ENCODE measurements at places on chromosomes 11 and 22.

GRCh38 chr11:108718466-108718865 lies 53.6 kb downstream of the DDX10 start:
- no peak for ATAC-seq

- no peak for ATAC-seq
These were observed 471.2 kb downstream of the MIAT start for GRCh38 chr22:27128461-27129085.

DNA sequence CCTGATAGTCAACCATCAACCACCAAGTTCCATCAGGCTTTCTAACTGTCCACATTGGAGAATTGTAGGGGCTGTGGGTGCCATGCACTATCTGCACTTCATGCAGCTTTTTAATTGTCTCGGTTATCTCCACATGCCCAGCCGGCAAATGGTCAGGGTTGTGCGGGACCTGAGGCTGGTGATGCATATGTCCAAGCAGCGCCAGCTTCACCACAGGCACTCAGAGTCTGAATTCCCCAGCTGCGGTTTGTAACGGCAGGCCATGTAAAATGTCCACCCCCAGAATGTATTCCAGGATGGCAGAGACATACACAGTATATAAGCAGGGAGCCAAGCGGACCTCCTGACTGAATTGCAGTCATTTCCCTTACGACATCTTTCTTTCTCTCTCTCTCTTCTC lies 435.6 kb downstream of the DYNC2H1 start:
- ATAC-seq, result no peak

GRCh38 chr11:61554172-61554988 lies 26.5 kb downstream of the SYT7 start:
- ATAC-seq, result no peak

- peak; percentile 79 for ATAC-seq
These were observed 56.6 kb upstream of the FDX1 start for GRCh38 chr11:110373051-110373702.

DNA sequence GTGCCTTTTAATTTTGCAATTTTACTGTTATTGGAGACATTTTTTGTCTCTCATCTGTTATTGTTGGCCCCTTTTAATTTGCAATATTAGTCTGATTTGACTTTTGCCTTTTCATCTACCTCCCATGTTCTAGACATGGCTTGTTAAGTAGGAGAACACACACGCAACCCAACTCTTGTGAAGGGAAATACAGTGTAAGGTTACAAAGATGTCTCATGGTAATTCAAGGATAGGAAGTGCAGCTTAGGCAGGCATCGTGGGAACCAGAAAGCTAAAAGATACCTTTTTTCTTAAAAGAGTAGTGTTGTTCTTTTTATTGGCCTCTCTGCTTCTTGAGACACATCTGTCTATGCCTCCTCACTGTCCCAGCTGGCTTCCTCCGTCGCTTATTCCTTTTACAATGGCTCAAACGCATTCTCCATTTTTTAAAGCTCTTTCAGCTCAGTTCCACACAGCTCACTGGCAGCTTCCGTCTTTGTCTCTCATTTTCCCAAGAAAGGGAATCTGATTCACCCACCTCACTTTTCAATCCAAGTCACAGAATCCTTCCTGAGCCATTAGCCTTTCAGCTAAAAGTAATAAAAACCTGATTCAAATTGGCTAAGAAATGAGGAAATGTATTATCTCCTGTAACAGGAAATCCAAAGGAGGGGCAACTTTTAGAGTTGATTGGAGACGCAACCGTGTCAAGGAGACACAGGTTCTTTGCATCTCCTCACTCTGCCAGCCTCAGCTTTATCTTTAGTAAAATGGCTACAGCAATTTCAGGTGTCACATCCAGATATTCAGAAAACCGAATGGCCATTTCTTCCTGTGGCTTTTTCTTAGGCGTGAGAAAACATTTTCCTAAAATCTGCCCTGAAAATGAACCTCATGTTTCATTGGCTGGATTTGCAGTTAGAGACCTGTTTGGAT lies 57.2 kb downstream of the SIK2 start:
- no peak for ATAC-seq

DNA sequence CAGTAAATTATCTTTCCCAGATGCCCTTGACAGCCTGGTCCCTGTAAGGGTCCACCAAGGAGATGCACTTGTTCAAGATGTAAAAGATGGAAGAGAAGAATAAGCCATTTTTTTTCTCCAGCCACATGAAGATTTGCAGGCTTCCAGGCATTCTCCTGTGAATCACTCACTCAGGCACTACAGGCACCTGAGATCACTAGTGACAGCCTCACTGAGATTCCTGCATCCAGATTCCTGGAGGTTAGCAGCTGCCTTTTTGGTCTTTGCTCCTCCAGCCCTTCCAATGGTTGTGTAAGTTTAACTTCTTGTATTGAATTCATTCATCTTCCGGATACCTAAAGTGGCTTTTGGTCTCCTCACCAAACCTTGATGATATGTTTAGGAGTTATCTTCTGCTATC lies 630.2 kb upstream of the CADM1 start:
- ATAC-seq, result no peak

GRCh38 chr11:19660076-19660475 lies 52.6 kb upstream of the NAV2 start:
- peak; percentile 72 for ATAC-seq

DNA sequence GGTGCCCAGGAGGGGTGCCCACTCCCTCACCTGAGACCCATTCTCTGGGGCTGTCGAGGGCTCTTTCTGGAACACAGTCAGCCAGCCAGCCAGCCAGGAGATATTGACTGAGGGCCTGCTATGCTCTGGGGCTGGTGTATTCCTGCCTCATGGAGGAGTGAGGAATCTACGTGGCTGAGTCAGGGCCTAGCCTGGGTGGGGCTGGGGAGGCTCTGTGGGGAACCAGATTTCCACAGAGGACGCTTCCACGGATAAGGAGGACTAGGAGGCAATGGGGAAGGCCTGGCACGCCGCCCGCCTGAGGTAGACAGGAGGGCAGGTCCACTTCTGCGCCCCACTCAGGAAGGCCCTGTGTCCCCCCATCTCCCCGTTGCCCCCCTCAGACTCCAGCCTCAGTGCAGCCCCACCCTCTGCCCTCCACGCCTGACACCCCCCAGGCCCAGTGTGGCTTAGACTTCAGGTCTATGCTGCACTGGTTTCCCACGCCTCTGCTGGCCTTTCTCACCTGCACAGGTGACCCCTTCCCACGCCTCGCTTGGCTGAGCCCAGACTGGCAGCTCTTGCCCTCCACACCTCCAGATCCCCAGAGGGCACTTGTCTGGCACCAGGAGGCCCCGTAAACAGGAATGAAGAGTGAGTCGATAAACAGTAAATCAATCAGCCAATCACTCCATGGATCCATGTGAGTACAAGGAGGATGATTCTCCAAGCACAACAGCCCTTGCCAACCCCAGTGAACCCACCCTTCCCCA lies 37.5 kb downstream of the MACROD1 start:
- ATAC-seq, result no peak

GRCh38 chr22:20654343-20655208 lies 119.3 kb upstream of the SERPIND1 start:
- no peak for ATAC-seq

DNA sequence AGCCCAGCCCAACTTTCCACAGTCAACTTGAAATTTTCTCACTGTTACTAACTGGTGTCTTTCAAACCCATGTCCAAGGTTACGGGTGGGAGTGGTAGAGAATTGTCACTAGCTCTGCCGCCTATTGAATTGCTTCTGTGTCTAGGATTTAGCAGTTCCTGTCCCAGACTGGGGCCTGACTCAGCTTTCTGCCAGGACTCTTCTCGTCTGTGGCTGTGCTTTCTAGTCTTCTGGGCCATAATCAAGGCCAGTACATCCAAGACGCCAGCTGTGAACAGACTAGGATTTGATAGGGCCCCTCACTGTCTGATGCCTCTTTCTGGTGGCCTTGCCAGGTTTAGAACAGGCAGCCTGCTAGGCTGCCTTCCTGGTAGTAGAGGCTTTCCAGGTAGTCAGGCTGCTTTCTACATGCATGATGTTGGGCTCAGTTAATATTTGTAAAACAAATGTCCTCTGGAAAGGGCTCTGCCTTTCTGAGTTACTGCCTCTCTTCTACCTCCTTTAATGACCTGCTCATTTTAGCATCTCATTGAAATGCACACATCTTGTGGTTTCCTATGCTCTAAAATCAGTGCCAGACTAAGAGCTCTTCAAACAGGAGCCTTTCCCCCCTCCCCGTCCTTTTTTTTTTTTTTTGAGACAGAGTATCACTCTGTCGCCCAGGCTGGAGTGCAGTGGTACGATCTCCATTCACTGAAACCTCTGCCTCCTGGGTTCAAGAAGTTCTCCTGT lies 13.1 kb upstream of the HIKESHI start:
- no peak for ATAC-seq

- no peak for ATAC-seq
These were observed 36.1 kb upstream of the PDE2A start for GRCh38 chr11:72710278-72710677.

DNA sequence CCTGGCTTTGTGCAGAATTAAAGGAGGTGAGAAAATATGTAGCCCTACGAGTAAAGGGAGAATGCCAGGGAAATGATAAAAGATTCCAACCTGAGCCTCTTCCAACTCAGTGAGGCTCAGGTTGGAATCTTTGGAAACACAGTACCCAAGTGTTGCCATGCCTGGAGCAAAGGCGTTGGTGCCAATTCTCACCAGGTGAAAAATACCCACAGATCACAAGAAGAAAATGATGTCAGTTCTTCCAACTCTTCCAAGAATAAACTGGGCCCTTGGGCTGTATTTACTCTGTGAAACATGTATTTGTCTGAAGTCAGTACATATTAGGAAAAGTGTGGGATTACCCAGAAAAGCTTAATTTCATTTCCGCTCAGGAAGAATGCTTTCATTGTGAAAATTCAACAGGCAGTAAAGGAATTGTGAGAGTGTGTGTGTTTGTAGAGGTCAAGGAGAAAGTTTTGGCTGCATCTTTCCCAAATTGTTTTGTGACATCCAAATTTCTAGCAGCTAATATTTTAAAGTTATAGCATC lies 235.3 kb upstream of the MPPED2 start:
- no peak for ATAC-seq

GRCh38 chr22:22703715-22704114 lies 59.3 kb downstream of the GGTLC2 start:
- no peak for ATAC-seq

DNA sequence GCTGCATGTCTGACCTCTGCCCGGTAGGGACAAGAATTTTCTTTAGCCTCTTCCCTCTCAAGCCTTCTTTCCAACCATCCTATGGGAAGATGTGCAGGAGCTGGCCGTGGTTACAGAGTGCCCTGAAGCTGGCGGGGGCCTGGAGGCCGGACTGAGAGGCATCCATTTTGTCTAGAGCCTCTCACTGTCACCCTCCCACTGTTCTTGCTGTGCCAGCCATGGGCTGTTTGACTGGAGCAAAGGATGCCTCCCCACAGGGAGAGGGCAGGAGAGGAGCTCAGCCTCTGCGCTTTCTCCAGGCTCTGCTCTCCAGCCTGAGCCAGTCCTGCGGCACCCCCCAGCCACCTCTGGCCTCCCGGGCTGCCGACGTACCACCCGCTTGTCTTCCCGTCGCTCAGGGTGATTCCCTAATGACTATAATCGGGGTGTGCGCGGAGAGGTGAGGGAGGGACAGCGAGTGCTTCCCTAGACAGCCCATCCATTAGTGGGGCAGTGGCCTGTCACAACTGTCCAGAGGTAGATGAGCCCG lies 123.8 kb downstream of the NECTIN1 start:
- no peak for ATAC-seq

DNA sequence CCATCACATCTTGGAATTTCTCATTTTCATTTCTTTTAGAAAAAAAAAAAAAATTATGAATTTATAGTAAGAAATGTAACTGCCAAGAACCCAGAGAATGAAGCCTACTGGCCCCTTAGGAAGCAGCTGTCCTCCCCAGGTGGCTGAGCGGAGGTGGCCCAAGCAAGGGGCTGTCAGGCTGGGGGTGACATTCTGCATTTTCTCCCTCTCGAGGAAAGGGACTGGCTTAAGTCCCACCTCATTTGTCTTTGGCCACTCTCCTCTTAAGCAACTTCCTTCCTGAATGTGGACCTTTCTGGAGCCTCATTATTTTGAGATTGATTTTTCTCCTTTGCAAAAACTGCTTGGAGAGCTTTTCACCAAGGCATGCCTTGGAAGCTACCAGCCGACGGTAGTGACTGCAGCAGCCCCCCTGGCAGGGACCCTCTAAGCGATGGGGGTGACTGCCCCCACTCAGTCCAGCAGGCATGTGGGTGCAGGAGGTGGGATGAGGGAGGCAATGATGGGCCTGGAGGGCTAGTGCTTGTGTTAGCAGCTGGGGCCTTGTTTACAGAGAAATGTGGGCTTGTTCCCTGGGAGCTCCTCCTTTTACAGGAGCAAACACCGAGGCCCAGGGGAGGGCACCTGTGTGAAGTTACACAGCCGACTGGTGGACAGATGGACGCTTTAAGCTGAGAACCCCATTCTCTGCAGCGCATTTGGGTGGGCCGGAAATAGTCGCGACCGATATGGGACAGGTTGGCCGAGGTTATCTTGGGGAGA lies 111.7 kb downstream of the MORC2 start:
- no peak for ATAC-seq

- ATAC-seq, result peak; percentile 73
These were observed 185.7 kb downstream of the BLID start for GRCh38 chr11:121930004-121930965.

- no peak for ATAC-seq
These were observed 115.1 kb downstream of the DBX1 start for GRCh38 chr11:20045098-20045688.

GRCh38 chr22:27401321-27401720 lies 400.2 kb downstream of the MN1 start:
- ATAC-seq, result no peak

DNA sequence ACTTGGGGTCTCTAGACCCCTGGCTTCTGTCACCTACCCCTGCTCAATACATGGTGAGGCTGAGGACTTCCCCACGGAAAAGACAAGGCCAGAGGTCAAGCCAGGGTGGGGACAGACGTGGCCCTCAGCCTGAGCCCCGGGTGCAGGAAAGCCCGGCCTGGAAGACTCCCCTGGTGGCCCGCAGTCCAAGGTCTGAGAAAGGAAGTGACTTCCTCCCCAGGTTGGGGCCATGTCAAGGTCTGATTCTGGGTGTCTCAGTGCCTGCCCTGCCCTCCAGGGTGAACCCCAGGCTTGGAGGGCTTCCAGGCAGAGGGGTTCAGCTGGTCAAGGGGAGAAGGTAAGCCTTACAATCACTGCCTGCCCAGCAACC lies 3.9 kb downstream of the CTSD start:
- no peak for ATAC-seq

- ATAC-seq, result no peak
These were observed 35.5 kb upstream of the SLC25A1 start for GRCh38 chr22:19214078-19214473.

DNA sequence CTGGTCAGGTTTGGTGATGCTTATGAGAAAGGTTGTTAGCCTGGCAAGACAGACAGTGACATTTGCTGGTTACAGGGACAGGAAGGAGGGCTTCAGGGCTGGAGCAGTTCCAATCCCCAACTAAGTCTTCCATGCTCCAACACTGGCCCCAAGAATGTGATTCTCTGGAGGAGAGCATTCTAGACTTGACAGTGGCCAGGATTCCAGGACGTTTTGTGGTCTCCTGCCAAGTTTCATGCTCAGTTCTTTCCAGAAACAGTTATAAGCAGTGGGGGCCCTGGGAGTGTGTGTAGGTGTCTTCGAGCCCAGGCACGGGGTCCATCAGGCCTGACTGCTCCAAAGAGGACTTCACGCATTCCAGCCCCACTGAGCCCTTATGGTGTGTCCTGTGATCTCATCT lies 8.9 kb upstream of the GRK3 start:
- no peak for ATAC-seq

GRCh38 chr11:27097551-27097950 lies 56.9 kb downstream of the BBOX1 start:
- no peak for ATAC-seq

GRCh38 chr11:114036147-114036811 lies 23.2 kb upstream of the ZBTB16 start:
- ATAC-seq, result peak; percentile 70

Measured in stimulated activated memory B cell treated with anti-CD40 and anti-IgM and Interleukin-4, amounts not matched to agents 10 μg/mL and 1 μg/mL and 100 μg/mL, for 72 hours (primary cell).